ENCODE measurements at places on chromosomes 4 and X.
A peak's percentile ranks its signal among the peaks of the same experiment; 100 is the strongest.

DNA sequence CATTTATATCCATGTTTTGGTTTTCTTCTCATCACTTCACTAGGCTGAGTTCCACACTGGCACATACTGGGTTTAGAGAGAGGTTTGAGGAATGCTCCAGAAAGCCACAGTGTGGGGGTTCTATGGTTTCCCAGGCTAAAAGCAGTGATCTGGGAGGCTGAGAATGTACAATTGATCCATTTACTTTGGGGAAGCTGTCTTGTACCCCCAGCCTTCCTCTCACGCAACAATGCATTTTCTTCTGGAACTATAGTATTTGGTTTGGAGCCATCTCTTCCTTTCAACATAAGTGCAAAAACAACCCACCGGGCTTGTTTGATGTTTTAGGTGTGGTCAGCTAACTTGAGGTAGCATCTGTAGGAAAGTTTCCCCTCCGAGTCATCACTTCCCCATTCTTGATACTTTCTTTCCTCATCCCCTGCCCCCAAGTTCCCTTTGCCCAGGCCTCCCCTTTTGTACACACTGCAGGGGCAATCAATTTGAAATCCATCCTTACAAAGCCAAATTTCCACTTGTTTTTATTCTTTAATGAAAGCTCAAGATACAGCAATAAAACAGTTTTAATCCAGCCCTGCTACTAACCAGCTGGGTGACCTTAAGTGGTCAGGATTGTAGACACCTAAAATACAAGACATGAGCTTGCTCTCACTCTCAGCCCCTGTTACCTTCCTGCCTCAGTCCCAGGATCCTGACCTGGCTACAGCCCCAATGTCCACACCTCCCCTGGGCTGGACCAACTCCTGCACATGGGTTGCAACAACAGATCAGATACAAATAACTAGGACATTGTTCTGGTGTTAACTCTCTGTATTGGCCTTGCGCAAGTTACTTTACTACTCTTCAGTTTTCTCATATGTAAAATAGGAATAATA is 109.2 kb downstream of the FHDC1 start:
- DNase-seq, result peak; percentile 43

- no peak for DNase-seq
These were observed 134.7 kb downstream of the KLF8 start for GRCh38 chrX:56366901-56367300.

DNA sequence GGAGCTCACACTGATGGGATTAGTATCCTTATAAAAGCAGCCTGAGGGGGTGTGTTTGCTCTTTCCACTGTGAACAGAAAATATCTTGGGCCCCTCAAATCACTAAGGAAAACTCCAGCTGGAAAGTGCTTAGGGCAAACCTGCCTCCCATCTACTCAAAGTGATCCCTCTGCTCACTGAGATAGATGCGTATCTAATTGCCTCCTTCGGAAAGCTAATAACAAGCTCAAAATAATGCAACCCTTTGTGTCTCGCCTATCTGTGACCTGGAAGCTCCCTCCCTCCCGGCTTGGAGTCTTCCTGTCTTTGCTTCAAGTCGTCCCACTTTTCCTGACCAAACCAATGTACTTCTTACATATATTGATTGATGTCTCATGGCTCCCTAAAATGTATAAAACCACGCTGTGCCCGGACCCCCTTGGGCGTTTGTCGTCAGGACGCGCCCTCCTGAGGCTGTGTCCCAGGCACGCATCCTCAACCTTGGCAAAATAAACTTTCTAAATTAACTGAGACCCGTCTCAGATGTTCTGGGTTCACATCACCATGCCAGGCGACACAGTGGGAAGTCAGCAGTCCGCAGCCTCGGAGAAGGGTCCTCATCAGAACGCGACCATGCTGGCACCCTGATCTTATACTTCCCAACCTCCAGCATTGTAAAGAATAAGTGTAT is 34.1 kb upstream of the SORCS2 start:
- DNase-seq, result no peak

DNA sequence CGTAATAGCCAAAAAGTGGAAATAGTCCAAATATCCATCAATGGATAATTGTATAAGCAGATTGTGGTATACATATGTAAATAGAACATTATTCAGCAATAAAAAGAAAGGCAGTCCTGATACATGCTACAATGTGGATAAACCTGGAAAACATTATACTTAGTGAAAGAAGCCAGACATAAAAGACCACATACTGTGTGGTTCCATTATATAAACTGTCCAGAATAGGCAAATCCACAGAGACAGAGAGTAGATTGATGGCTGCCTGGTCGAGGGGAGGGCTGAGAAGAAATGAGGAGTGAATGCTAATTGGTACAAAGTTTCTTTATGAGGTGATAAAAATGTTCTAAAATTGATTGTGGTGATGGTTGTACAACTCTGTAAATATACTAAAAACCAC is 397.4 kb upstream of the RPS6KA3 start:
- DNase-seq, result no peak

DNA sequence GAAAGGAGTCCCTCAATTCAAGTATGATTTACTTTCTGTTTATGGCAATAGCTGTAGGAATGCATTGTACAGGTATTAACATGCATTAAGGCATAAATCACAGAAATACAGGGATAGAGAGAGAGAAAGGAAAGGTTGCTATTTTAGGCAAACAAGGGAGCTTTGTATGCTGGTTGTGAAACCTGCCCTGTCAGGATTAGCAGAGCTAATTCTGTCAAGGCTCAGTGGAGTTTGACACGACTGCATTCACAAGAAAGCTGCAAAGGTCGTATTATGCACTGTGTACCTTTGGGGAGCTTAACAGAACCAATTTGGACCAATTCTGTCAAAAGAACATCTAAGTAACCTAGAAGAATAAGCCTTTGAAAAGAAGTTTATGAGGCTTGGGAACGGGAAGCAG is 239.3 kb downstream of the GRIA2 start:
- no peak for DNase-seq

DNA sequence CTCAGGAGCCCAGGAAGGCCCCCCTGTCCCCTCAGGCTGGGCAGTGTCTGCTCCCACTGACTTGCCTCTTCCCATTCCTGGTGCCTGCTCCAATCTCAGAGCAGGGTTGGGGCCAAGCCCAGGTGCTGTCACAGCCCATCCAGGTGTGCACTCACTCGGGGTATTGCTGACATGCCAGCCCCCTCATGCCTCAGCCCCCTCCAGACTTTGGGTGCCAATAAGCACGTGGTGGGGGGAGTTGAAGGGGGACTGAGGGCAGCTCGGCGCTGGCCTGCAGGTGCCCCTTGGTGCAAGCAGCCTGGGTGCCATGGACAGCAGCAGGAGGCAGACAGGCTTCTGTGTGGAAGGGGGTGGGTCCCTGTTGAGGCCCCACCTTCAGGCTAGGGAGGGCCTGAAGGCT is 28.4 kb downstream of the NAA11 start:
- no peak for DNase-seq

DNA sequence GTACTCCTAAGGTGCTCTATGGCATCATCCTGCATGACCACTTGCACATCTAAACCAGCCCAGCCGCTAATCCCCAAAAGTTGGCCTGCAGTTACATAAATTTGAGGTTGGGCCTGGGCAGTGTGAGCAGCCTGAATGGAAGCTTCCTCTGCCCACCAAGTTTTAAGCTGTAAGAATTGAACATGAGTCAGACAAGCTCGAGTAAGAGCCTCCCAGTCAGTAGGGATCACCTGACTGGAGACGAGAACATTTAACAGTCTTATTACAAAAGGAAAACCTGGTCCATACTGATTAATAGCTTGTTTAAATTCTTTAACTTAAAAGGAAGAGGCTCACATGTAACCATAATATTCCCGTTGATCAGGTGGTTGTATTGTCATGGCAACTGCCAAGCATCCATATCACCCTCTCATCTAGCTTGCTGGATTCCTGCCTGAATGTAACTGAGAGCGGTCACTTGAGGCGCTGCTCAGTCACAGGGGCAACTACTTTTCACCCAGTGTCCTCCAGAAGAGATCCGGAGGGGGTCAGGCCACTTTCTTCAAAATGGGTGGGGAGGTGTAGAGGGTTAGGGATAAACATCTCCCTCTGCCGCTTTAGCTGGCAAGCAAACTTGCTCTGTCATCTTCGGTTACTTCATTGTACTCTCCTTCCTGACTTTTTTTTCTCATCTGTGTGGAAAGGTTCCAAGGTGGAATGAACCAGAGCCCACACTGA is 56.6 kb upstream of the WDR1 start:
- peak; percentile 33 for DNase-seq

GRCh38 chrX:22366906-22367305 is 94.2 kb downstream of the CBLL2 start:
- no peak for DNase-seq

DNA sequence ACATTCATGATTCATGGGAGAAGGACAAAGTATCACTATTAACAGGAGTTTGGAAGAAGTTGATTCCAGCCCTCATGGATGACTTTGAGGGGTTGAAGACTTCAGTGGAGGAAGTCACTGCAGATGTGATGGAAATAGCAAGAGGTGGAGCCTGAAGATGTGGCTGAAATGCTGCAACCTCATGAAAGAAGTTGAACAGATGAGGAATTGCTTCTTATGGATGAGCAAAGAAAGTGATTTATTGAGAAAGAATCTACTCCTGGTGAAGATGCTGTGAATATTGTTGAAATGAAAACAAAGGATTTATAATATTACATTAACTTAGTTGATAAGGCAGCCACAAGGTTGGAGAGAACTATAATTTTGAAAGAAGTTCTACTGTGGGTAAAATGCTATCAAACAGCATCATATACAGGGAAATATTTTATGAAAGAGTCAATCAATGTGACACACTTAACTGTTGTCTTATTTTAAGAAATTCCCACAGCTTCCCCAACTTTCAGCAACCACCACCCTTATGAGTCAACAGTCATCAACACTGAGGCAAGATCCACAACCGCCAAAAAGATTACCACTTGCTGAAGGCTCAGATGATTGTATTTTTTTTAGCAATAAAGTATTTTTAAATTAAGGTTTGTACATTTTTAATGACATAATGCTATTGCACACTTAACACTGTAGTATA is 302.6 kb downstream of the CBLL2 start:
- no peak for DNase-seq

Data from suppressor macrophage (primary cell).